ENCODE measurements at places on chromosomes 1 and 21.
A peak's percentile ranks its signal among the peaks of the same experiment; 100 is the strongest.

DNA sequence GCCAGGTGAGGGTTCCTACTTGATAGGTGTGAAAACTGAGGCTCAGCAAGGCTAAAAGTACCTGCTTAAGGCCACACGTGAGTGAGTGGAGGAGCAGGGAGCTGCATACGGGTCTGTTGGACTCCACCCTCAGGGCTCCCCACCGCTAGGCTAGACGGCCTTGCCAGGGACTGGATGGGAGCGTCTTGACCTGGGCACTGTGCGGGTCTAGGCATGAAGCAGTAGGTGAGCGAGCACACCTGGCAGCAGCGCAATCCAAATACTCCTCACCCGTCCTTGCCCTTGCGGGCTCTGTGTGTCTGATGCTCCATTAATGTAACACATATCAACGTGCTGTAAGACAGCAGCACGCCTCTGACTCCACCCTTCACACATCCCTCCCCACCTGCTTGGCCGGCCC is 94.0 kb downstream of the LACTBL1 start:
- no peak for DNase-seq

DNA sequence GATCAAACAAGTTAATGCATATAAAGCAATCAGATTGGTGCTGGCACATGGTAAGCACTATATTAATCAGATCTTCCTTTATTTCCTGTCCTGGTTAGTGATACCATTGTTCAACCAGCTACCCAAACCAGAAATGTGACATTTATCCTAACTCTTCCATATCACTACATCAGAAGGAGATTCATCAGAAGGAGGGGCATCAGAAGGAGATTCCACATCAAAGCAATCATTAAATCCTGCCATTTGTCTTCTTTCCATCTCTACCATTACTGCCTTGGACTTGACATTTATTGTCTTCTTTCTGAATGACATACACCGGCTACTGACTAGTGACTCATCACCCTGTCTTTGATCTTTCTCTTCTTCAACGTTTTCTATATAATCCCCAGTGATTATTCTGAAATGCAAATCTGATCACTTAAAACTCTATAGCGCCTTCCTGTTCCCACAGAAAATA is 75.0 kb downstream of the DNM3 start:
- no peak for DNase-seq

DNA sequence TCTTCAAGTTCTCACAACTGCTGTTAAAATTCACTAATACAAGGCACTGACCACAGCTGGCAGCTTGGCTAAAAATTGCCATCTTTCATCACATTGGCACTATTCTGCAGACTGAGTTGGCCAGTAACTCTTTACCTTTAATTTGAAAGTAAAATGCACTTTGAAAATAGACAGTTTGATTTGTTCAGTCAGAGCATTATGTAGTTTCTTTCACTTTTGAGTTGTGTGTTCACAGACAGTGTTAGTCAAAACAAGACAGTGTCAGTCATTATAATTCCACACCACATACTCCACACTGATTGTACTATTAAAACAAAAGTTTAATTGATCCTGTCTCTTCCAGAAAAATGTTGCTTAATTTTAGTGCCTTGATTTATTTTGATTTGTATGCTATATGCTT is 160.7 kb downstream of the SDCCAG8 start:
- DNase-seq = no peak

- DNase-seq = peak; percentile 46
Measured at GRCh38 chr1:94805912-94806311, 14.2 kb upstream of the SLC44A3 start.

DNA sequence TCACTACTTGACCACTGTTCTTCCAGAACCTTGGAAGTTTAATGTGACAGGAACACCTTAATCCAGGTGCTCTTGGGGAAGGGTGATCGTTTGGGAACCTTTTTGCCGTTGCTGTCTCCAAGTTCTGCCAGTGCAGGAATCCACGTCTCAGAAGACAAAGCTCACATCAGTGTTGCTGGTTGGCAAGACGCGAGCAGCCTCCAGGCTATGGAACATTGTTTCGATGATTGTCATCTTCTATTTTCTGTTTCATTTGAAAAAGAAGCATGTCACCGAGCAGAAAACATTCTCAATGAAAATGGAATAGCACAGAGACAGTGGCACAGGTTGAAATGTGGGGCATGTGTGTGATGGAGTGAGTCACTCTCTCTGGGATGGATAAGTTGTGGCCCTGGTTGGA is 11.7 kb downstream of the STUM start:
- no peak for DNase-seq

- DNase-seq = no peak
Measured at GRCh38 chr21:26814386-26814785, 30.8 kb downstream of the ADAMTS1 start.

- no peak for DNase-seq
Measured at GRCh38 chr1:93559045-93559444, 111.1 kb downstream of the FNBP1L start.

DNA sequence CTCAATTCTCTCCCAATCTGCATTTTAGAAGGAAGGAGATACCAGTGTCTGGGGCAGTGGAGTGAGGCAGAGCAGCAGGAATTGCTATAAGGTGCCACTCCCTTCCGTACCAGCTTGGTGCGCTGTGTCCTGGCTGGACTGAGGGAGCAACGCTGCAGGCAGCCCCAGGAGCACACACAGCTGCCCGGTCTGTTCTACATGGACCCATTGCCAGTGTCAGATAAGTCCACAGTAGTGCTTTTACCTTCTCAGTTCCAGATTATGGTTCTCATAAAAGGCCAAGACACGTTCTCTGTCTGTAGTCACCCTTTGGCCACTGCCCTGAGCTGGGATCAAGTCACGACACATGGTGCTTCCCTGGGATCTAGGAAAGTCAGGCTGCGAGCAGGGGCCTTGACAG is 44.1 kb upstream of the BARHL2 start:
- DNase-seq = no peak

- DNase-seq = no peak
Measured at GRCh38 chr1:206962272-206962671, 8.0 kb downstream of the FCAMR start.

Measured in stimulated activated CD4-positive, alpha-beta T cell treated with anti-CD3 and anti-CD28 coated beads, Interleukin-12 subunit alpha, Interleukin-12 subunit beta, amount 100 ng/mL, for 48 hours (primary cell).